ENCODE measurements at places on chromosomes 12 and 14. TPM values are rescaled to one million over a fixed set of nuclear protein-coding genes. Genes with fewer than 3 reads are reported as not detected.
A peak's percentile ranks its signal among the peaks of the same experiment; 100 is the strongest.

PMCH gene
- polyA plus RNA-seq, result not detected

DNA sequence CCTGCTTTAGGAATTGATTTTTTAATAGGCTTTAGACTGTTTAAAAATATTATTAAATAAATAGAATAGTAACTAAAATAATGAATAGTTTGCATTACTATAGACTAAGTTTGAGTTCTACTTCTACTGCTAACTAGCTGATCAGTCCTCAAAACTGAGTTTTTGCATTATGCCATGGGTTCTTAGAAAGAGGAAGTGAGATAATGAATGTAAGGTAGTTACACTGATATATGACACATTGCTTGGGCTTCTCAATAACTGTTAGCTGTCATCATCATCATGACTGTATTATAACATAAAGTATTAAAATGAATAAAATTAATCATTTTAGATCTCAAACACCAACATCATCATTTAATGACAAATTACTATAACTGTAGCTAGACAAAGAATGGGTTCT is 949.7 kb downstream of the TRHDE start:
- no peak for DNase-seq

DNA sequence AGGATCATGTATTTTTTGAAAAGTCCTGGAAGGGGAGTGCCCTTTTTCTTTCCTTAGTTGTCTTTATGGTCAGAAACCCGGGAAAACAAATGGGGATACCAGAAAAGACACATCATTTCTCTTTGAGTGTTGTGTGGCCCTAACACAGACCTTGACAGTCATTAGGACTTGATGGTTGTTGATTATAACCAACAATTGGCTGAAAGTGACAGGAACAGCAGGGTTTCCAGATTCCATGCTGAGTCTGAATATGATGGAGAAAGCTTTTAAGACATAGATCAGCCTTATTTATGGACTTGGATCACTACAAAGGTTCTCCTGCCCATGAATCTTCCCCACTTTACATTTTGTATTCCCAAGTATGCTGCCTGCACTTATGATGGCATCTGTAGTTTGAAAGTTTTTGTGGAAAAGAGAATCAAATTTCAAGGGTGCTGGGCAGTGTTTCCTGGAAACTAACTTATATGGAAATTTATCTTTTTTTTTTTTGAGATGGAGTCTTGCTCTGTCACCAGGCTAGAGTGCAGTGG is 30.4 kb downstream of the POLR3B start:
- no peak for DNase-seq

DNA sequence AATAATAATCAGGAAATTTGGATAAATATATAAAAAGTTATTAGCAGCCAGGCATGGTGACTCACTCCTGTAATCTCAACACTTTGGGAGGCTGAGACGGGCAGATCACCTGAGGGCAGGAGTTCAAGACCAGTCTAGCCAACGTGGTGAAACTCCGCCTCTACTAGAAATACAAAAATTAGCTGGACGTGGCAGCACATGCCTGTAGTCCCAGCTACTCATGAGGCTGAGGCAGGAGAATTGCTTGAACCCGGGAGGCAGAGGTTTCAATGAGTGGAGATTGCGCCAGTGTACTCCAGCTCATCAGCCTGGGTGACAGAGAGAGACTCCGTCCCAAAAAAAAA is 64.5 kb downstream of the SYT1 start:
- DNase-seq, result peak; percentile 46

DNA sequence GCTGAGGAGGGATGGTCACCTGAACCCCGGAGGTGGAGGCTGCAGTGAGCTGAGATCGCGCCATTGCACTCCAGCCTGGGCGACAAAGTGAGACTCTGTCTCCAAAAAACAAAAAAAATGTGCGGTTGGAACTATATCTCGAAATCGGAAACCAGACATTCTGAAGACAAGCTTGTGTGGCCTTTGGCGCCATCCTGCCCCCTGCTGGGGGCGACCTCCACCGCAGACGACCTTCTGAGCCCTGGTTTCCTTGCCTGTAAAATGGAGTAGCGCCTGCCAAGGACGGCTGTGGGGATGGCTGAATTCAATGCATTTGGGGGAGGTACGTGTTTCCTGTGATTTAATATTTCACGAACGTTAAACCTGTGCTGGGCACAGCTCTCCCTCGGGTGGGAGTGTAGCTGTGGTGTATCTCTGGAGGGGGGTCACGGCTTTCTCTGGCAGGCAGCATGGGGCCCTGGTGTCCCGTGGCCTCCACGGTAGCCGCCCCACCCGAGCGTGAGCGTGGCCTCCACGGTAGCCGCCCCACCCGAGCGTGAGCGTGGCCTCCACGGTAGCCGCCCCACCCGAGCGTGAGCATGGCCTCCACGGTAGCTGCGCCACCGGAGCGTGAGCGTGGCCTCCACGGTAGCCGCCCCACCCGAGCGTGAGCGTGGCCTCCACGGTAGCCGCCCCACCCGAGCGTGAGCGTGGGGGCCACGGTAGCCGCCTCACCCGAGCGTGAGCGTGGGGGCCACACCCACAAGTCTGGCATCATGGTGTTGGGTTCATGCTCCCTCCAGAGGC is 55.3 kb downstream of the LRCOL1 start:
- no peak for DNase-seq

GRCh38 chr14:71665157-71665556 is 267.1 kb upstream of the RGS6 start:
- no peak for DNase-seq

- no peak for DNase-seq
Observed at GRCh38 chr12:117513353-117513752, 151.9 kb upstream of the NOS1 start.

DNA sequence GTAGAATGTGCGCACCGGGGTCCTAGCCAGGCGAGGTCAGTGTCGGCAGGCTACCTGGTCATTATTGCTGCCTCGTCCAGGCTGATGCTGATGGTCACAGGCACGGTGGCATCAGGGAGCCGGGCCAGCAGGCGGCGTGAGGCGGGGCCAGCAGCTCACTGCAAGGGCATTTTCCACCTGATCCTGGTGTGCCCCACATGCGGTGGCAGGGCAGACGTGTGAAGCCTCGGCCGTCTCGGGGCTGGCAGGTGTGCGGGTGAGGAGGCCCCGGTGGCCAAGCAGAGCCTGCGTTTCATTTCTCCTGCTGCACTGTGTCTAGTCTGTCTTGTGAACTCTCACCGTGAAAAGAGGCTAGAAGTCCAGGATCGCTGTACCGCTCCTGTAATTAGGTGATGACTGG is 12.0 kb upstream of the AMN start:
- no peak for DNase-seq

PRB3 gene
- polyA plus RNA-seq, result not detected

DNA sequence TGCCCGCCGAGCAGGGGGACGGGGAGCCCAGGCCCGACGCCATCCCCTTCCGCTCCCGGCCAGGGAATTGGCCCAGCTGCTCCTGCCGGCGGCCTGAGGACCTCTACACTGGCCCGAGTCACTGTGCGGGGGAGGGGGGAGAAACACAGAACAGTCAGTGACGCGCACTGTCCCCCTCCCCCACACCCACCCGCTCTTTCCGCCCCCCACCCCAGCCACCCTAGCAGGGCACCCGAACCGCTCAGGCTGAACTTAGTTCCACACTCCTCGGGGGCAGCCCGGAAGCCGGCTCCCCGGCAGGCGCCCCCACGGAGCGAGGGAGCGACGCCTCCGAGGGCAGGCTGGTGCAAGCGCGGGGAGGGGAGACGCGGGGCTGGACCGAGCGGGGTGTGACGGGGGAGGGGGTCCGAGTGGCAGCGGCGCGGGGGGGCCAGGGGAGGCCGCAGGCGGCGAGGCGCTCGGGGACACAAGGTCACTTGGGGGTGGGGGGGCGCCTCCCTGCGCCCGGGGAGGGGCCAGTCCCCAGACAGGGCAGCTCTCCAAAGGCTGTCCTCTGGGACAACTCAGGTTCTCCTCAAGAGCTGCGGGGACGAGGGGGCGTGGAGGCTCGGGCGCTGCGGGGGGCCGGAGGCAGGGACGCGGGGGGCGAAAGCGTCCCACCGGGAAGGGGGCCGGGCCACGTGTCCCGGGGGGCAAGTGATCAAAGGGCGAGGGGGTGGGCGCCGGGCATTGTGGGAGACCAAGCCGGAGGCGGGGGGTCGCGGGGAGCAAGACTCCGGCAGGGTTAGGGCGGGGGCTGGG is 648 bp downstream of the CHD4 start:
- DNase-seq, result no peak

DNA sequence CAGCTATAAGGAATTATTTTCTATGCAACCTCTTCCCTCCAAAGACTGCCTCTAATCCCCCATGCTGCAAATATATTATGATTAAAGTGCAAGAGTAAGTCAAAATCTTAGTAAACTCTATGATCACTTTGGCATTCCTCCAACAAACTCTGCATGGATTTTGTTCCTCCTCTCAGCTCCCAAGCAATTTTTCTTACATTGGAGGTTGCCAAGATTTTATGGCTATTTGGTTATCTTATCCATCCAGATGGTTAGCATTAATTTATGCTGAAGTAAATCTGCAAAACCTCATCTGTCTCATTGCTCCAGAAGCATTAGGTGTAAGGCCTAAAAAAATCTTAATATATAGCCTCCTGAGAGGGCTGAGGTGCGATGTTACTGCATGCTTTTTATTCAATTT is 228.1 kb downstream of the CHST11 start:
- DNase-seq, result no peak

CFAP251 gene
- polyA plus RNA-seq, result 74.2 TPM

DNA sequence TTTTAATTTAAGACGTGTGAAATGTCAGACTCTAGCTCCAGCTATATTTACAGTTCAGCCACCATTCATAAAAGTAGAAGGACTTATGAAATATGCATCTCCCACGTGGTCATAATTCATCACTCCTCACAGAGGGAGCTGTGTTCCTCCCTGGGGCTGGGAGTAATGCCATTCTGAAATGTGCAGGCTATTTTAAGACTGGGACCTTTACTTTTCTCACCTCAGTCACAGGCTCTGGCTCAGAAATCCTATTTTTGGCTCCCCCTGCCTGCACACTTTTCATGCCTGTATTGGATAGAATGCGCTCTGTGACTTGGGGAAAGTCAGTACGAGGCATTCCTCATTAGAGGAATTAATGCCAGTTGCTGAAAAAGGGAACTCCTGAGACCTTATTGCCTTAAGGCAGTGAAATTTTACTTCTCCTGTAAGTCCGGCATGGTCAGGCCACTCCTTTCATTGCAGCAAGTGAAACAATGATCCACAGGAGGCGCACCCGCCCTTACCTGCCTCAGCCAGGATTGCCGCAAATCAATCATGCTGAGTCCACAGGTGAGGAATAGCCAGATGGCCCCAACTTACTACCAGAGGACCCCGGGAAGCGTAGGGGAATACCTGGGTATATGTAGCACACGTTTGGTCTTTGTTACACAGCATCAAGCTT is 1133.2 kb upstream of the TMEM132C start:
- DNase-seq, result no peak
